Neural progenitor cell (in vitro differentiated cells): ENCODE measurements at places on chromosomes 7 and 10.

- peaks cover 36% of the 10 kb centered on the region for H3K4me1 ChIP-seq
- H3K27ac ChIP-seq = peak overlapping the region; percentile 54
- no peaks in the 10 kb centered on the region for H3K27me3 ChIP-seq
These were observed 99.9 kb downstream of the CUBN start for GRCh38 chr10:17029581-17030271.

GRCh38 chr7:29839921-29840320, 33.6 kb downstream of the WIPF3 start:
- H3K4me1 ChIP-seq = peaks cover 38% of the 10 kb centered on the region
- no peak for DNase-seq
- no peak overlapping the region for H3K27ac ChIP-seq
- no peaks in the 10 kb centered on the region for H3K27me3 ChIP-seq
- H3K4me3 ChIP-seq = no peak overlapping the region

- no peaks in the 10 kb centered on the region for H3K27me3 ChIP-seq
- no peak overlapping the region for H3K27ac ChIP-seq
- DNase-seq = no peak
- H3K4me3 ChIP-seq = no peak overlapping the region
These were observed 19.9 kb downstream of the STMP1 start for GRCh38 chr7:135682191-135682590.

DNA sequence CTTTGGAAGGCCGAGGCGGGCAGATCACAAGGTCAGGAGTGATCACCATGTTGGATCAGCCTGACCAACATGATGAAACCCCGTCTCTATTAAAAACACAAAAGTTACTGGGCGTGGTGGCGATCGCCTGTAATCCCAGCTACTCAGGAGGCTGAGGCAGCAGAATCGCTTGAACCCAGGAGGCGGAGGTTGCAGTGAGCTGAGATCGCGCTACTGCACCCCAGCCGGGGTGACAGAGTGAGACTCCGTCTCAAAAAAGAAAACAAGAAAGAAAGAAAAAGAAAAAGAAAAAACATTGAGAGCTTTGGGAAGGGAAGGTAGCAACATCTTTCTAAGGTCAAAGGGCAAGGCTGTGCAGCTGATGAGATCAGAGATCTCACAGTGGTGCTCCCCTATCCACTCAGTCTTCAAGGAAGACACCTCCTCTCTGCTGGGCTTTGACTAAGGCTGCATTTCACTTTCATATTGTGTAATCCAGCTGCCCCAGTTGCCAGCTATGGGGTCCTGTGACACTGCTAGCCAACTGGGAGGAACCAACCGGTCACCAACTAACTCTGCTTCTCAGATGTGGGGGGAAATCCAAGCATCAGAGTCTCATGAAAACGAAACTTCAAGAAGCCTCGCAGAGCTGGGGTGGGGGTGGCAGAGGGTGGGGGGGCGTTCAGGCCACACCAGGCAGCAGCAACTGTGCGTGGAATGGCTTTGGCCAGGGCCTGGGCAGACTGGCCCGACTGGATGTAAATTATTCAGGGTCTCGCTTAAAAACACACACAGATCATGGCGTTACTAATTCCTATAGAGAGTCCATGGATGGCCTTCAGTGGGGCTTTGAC, 1.5 kb downstream of the IL15RA start:
- no peak for DNase-seq
- H3K4me3 ChIP-seq = peak overlapping the region; percentile 62
- H3K27me3 ChIP-seq = peaks cover 87% of the 10 kb centered on the region
- H3K27ac ChIP-seq = no peak overlapping the region
- H3K4me1 ChIP-seq = peaks cover 3% of the 10 kb centered on the region

DNA sequence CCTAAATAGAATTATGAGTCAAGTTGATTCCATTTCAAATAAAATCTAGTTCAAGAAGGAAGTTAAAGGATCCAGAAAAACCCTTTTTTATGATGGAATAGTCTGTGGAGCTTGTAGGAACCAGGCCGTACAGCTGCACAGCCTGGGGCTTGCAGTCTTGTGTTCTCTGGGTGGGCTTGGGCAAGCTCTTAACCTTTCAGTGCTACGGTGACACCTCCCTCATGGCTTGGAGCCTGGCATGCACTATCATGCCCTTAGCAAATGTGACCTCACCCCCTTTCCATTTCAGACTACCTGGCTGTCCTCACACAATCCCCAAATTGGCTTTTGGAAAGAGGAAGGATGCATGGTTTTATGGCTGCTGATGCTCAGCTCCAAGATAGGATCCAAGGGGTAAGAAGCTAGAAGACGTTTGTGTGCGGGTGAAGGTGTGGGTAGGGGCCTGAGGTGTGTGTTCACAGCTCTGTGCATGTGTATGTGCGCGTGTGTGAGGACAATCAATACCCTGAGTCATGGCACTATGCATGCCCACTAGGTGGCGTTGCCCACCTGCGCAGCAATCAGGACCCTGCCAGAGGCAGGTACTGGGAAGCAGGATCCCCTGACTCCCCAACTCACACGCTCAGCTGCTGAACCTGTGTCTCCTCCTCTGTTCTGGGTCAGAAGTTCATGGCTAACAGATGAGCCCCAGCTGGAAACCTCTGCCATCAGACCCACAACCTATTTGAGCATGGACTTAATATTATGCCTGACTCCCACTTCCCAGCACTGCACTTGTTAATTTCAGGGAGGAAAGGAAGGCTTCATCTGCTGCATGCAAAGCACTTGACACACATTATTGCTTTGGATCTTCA, 113.4 kb downstream of the PTPN20 start:
- H3K27me3 ChIP-seq = no peaks in the 10 kb centered on the region
- no peak overlapping the region for H3K27ac ChIP-seq
- no peaks in the 10 kb centered on the region for H3K36me3 ChIP-seq
- no peaks in the 10 kb centered on the region for H3K4me1 ChIP-seq
- DNase-seq = peak; percentile 82
- no peak overlapping the region for H3K4me3 ChIP-seq

DNA sequence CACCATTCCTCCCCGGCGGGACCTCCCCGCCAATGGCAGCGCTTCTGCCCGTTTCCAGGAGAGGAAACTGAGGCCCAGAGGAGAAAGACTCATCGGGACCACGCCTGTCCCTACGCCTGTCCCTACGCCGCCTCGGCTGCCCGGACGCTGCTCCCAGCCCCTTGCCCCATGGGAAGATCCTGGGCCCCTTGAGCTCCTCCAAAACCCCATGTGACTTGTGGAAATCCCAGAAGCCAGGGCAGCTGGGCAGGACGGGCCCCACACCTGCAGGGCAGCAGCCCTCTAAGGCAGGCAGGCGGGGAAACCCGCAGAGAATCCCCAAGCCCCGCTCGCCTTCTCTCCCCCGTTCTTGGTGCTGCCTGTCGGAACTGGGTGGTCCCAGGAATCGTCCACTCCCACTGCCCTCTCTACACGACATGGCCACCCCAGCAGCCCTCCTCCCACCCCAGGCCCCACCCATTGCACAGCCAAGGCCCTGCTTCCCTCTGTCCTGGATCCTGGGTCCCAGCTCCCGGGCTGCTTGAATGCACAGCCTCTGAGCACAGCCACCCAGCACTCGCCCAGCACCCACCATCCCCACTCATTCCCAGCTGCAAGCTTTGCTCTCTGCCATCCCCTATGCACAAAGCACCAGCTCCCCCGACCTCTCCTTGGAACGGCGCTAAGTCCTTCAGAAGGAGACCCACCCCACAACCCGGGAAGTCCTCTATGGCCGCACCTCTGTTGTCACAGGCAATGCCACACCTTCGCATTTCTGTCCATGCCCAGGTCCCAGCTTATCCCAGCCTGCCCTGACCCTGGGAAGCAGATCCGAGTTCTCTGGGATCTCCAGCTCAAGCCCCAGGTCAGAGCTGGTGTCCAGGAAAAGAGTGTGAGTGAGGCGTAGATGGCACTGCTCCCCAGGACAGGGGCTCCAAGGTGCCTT, 50.6 kb downstream of the SLC29A4 start:
- H3K27me3 ChIP-seq = no peaks in the 10 kb centered on the region
- H3K27ac ChIP-seq = no peak overlapping the region
- no peak for DNase-seq
- peaks cover 4% of the 10 kb centered on the region for H3K36me3 ChIP-seq
- no peak overlapping the region for H3K4me3 ChIP-seq

DNA sequence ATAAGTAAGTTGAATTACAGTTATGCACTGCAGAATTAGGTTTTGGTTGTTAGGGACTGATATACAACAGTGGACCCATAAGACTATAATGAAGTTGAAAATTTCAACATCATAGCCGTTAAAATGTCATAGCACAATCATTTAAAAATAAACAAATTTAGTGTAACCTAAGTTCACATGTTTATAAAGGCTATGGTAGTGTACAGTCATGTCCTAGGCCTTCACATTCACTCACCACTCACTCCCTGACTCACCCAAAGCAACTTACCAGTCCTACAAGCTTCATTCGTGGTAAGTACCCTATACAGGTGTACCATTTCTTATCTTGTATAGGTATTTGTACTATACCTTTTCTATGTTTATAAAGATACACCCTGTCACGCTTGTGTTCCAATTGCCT, 113.7 kb downstream of the RAB11FIP2 start:
- no peaks in the 10 kb centered on the region for H3K27me3 ChIP-seq
- no peak overlapping the region for H3K4me3 ChIP-seq
- DNase-seq = no peak
- no peaks in the 10 kb centered on the region for H3K36me3 ChIP-seq
